Activated CD4-positive, alpha-beta T cell treated with anti-CD3 and anti-CD28 coated beads, Interleukin-2, amount 10 ng/mL, durations not matched to agents 7 days and 5 days (primary cell): ENCODE measurements at places on chromosomes 5 and 9. TPM values are rescaled to one million over a fixed set of nuclear protein-coding genes. Genes with fewer than 3 reads are reported as not detected.

The ADAMTSL2 gene
- not detected for total RNA-seq

The SLC36A1 gene
- total RNA-seq = 5.8 TPM

The HTR1A gene
- total RNA-seq = not detected

The DND1 gene
- total RNA-seq = 2.0 TPM

The TLX3 gene
- not detected for total RNA-seq

The PCDHB8 gene
- total RNA-seq = not detected

The ARL10 gene
- 5.4 TPM for total RNA-seq

The SREK1 gene
- total RNA-seq = 66.0 TPM

The SHC3 gene
- not detected for total RNA-seq

The AMBP gene
- total RNA-seq = not detected

The SPAG8 gene
- total RNA-seq = 2.5 TPM

The RNF180 gene
- total RNA-seq = not detected

The COL15A1 gene
- 0.12 TPM for total RNA-seq

The MEIKIN gene
- not detected for total RNA-seq

The ABCA2 gene
- 67.7 TPM for total RNA-seq

The RACK1 gene
- 2,207 TPM for total RNA-seq

The WNT8A gene
- not detected for total RNA-seq

The GFI1B gene
- not detected for total RNA-seq

The FREM1 gene
- not detected for total RNA-seq

The UIMC1 gene
- 53.0 TPM for total RNA-seq

The PLCXD3 gene
- total RNA-seq = not detected

The RAB3C gene
- total RNA-seq = not detected

The CDO1 gene
- total RNA-seq = not detected

The C9orf153 gene
- total RNA-seq = 0.35 TPM

The ENHO gene
- not detected for total RNA-seq
